ENCODE measurements at places on chromosomes 2 and 18. TPM values are rescaled to one million over a fixed set of nuclear protein-coding genes. Genes with fewer than 3 reads are reported as not detected.

- DNase-seq = no peak
Observed at GRCh38 chr2:227482638-227483340, 10.8 kb downstream of the AGFG1 start.

GRCh38 chr2:145421841-145422240 lies 901.9 kb upstream of the ZEB2 start:
- no peak for DNase-seq

The ERBB4 gene
- 2.6 TPM for total RNA-seq

The CCDC141 gene
- total RNA-seq = not detected

Measured in kidney epithelial cell (primary cell).